ENCODE measurements at places on chromosomes 1 and 21.

- no peak for DNase-seq
Measured at GRCh38 chr1:2372551-2373490, 18.5 kb downstream of the MORN1 start.

GRCh38 chr1:197958438-197959305 lies 41.5 kb downstream of the LHX9 start:
- no peak for DNase-seq

- DNase-seq, result no peak
Measured at GRCh38 chr1:115062542-115063004, 26.7 kb downstream of the TSPAN2 start.

GRCh38 chr1:43832255-43832654 lies 101.3 kb upstream of the ARTN start:
- DNase-seq, result no peak

- DNase-seq, result no peak
Measured at GRCh38 chr1:246265481-246265880, 241.6 kb downstream of the SMYD3 start.

DNA sequence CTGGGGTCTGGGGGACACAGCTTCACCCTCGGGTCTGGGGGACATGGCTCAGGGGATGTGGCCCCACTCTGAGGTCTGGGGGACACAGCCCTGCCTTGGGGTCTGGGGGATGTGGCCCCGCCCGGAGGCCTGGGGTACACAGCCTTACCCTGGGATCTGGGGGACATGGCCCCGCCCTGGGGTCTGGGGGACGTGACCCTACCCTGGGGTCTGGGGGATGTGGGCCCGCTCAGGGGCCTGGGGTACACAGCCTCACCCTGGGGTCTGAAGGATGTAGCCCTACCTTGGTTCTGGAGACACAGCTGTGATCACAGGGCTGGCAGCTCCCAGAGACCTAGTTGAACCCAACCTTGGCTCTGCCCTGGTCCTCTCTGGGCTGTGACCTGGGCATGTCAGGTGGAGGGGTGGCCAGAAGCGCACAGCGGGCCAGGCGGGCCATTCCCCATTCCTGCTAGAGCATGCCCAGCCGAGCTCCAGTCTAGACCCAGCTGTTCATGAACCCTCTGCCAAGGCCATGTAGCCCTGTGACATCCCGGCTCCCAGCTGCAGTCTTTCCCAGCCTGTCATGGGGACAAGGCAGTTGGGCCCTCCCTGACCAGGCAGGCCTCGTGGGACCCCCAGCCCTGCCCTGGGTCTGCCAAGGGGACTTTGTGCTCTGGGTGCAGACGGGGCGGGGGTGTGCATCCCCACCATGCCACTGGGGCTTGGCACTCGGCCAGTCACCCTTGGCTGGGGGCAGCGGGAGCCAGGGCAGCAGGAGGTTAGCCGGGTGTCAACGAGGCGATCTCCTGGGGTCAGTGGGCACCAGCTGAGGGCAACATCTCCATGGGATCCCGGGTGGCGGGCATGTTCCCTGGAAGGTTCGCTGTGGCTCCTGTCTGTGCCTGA lies 43.9 kb downstream of the WNT9A start:
- DNase-seq, result no peak

DNA sequence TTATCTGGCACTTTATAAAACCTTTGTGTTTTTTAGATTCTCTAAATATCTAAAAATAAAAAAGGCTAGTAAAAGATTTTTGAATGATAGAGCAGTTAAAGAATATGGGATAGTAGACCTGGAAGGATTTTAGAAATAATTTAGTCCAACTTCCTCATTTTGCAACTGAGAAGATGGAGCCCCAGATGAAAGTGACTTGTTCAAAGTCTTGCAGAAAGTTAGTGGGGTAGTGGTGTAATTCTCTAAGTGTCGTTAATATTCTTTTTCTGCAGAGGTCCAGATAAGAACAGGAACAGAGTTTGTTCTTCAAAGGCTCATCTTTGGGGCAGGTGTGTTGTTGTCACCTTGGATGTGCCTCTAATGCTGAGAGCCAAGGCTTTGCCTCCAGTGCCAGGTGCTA lies 159.5 kb downstream of the DISC1 start:
- DNase-seq, result no peak

GRCh38 chr1:14424325-14425002 lies 174.0 kb upstream of the KAZN start:
- no peak for DNase-seq

All from mesothelial cell of epicardium (in vitro differentiated cells).